ENCODE measurements at places on chromosomes 7 and 10.
A peak's percentile ranks its signal among the peaks of the same experiment; 100 is the strongest.

DNA sequence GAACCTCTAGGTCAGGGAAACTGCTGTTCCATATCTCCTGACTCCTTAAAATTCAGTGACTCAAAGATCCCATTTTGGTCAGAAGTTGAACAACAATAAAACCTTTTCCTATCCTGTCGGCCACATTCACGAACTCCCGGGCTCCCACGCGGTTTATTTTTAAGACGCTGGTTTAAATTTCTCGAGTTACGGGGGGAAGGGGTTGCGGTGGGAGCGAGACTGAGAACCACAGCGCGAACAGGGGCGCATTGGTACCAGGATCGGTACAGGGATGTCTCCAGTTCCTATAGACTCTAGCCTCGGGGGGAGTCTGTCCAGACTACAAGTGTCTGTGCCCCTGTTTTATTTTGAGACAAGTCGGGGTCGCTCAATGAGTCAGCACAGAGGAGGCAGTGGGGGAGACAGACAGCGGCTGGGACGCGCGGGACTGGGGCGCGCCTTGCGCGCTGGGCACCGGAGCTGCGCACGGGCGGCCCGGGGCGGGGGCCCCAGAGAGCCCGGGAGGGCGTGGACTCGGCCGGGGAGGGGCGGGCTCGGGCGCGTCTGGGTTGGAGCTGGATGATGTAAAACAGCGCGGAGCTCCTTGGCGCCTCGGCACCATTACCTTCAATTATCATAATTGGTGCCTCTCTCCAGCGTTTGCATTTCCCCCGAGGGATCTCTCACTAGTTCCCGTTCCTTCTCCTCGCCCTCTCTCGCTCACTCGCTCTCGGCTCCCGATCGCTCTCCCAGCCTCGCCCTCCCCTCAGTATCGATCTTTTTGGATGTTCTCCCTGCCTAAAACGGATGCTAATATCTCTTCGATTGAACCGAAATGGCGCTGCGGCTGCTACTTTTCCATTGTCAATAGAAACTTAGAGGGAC lies 8.7 kb upstream of the BAMBI start:
- DNase-seq = peak; percentile 70

DNA sequence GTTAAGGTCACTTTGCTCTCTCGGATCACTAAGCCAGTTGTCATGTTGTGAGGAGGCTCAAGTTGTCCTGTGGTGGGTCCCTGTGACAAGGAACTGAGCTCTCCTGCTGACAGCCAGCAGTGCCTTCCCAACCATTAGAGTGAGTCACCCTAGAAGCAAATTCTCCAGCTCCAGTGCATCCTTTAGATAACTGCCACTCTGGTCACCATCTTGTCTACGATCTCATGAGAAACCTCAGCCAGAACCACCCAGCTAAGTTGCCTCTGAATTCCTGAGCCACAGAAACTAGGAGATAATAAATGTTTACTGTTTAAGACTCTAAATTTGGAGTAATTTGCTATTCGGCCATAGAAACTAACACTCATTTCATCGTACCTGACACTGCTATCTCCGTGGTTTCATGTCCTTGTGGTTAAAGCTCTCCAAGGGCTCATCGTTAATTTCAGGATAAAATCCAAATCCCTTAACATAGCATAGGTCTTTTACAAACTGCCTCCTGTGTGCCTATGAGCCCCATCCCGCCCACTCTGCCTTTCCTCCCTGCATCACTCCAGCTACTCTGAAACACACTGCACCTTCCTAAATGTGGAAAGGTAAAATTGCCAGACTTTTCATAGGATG lies 56.5 kb upstream of the WIPF3 start:
- DNase-seq = no peak

GRCh38 chr7:33109005-33109757 lies at the start of gene RP9:
TSS of gene RP9 (minus strand) at chr7:33109404. CDS start at chr7:33109372, 32 bp downstream.
- DNase-seq = peak; percentile 94

- no peak for DNase-seq
Measured at GRCh38 chr7:105990727-105991453, 27.8 kb downstream of the CDHR3 start.

- no peak for DNase-seq
Measured at GRCh38 chr10:119538632-119539358, 3.7 kb downstream of the RGS10 start.

Measured in SW480 (cell line).